Amniotic epithelial cell (primary cell): ENCODE measurements at places on chromosomes 5 and 9.

DNA sequence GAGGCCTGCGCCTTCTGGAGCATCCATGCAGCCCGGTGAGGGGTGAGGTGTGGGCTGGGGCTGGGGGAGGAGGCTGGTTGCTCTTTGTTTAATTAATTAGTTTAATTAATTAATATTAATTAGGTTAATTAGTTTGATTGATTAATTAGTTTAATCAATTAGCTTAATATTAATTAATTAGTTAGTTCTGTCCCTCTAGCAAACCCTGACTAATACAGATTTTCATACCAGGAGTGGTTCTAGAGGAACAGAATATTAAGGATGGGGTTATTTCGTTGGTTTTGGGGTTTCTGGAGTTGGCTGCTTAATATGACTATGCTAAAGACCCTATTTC lies 14.1 kb upstream of the BARX1 start:
- DNase-seq = no peak

GRCh38 chr9:28155671-28156070 lies 582.4 kb upstream of the C9orf72 start:
- no peak for DNase-seq

- no peak for DNase-seq
Measured at GRCh38 chr5:179879690-179880010, 21.0 kb upstream of the MRNIP start.

- no peak for DNase-seq
Measured at GRCh38 chr9:38003230-38003629, 65.8 kb downstream of the SHB start.

DNA sequence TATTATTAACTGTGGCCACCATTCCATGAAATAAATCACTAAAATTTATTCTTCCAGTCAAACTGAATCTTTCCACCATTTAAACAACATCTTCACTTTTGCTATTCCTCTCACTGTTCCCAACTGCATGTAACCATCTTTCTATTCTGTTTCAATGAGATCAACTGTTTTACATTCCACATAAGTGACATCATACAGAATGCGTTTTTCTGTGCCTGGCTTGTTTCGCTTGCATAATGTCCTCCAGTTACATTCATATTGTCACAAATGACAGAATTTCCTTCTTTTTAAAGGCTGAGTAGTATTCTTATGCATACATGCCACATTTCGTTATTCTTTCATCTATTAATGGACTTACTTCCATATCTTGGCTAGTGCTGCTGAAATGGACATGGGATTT lies 738.2 kb downstream of the SEMA5A start:
- peak; percentile 49 for DNase-seq

- DNase-seq = no peak
Measured at GRCh38 chr9:128396970-128397613, 23.6 kb upstream of the CERCAM start.

GRCh38 chr5:111229871-111230810 lies 6.0 kb downstream of the CAMK4 start:
- DNase-seq = no peak

DNA sequence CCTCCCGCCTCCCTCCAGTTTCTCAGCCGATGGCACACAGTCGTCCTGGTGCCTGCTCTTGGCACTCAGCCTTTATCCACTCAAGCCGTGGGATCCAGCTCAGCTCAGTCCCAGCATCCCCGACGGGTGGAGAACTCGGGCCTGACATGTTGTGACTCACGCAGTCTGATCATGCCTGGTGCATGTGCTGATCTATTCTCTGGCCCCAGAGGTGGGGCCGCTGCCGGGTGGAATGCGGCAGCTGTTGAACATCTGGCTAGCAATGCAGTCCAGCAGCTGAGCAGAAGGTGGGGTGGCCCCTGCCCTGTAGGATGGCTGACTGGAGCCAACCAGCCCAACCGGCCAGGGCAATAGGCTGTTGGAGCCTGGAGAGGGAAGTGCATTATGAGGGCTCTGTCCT lies 1.7 kb upstream of the AIF1L start:
- peak; percentile 17 for DNase-seq

GRCh38 chr5:154196955-154197652 lies 6.6 kb downstream of the GALNT10 start:
- peak; percentile 75 for DNase-seq

GRCh38 chr9:75664597-75664996 lies 225.9 kb upstream of the PCSK5 start:
- DNase-seq = no peak

GRCh38 chr9:13412331-13412730 lies 132.8 kb upstream of the MPDZ start:
- DNase-seq = no peak

DNA sequence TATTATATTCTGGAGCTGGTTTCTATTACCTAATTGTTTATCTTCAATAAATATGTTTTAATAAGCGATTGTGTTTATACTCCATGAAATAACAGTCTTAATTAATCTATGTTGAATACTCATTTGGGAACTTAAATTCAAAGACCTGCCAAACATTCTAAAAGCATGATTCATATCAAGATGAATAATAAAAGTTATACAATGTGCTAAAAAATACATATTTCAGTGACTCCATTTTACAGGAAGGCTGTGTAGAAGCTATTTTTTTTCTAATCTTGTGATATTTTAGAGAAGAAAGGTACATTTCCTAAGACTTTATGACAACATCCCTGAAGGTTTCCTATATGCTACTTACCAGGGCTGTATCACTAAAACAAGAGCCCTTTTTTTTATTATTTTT lies 417.9 kb downstream of the NFIB start:
- DNase-seq = no peak

GRCh38 chr5:131914472-131914871 lies 31.0 kb downstream of the MEIKIN start:
- DNase-seq = no peak

- no peak for DNase-seq
Measured at GRCh38 chr5:129118405-129118804, 23.9 kb downstream of the ISOC1 start.

GRCh38 chr5:128674837-128675446 lies 136.9 kb upstream of the FBN2 start:
- peak; percentile 47 for DNase-seq

DNA sequence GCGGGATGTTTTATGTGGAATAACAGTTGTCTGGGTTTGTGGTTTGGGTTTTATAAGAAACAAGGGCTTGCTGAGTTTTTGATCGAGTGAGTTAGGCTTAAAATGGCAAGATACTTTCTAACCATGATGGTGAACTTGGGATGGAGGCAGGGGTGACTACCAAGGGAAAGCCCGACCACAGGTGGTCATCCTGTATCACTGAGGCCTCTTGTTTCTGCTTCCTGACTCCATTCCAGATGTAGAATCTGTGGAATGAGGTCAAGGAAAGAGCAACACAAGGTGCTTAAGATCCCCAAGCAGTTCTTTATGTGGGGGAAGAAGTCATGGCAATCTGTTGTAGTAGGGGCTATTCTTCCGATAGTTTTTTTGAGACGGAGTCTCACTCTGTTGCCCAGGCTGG lies 122.3 kb downstream of the GOLPH3 start:
- no peak for DNase-seq

DNA sequence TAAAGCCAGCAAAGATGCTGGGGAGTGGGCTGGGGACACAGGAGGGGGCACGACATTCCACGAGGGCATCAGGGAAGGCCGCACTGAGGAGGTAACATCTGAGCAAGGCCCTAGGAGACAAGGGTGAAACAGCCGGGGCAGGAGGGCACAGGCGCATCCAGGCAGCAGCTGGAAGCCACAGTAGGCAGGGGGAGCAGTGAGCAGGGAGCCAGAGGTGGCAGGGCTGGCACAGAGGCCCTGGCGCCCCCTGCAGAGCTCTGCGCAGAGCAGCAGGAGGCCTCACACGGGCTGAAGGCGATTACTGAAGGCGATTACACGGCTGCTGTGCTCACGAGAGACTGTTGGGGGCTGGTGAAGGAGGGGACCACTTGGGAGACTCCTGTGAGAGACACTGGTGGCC lies 15.4 kb downstream of the LMAN2 start:
- DNase-seq = no peak

DNA sequence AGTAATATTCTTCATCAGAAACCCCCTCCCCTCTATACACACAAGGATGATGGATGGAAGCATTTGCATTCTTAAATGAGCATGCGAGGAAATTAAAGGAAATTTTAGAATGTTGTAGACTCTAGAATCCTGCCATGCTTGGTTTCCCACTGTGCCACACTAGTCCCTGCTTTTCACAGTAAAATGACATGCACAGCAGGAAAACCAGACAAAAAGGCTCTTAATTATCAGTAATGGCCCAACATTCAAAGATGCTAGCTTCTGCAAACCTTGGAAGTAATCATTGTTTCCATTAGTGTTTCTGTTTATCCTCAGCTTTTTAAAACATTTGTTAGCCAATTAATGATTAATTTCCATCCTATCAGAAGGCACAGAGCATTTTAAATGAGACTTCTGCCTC lies 255.8 kb downstream of the SLCO4C1 start:
- no peak for DNase-seq

DNA sequence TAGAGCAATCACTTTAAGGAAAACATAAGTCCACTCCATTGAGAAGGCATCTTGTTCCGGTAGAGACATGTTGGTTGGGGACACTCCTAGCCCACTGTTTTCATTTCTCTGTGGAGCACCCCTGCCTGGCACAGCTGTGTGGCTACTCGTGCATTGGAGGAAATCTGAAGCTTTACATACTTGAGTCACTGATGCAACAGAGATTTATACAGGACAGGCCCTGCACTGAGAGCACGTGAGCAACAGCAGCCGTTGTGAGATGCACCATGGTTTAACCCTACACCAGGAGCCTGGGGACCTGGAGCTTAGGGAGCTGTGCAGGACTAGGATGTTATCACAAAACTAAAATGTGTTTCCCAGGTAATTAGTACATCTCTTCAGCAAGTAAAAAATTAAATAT lies 230.7 kb upstream of the IRX1 start:
- no peak for DNase-seq

DNA sequence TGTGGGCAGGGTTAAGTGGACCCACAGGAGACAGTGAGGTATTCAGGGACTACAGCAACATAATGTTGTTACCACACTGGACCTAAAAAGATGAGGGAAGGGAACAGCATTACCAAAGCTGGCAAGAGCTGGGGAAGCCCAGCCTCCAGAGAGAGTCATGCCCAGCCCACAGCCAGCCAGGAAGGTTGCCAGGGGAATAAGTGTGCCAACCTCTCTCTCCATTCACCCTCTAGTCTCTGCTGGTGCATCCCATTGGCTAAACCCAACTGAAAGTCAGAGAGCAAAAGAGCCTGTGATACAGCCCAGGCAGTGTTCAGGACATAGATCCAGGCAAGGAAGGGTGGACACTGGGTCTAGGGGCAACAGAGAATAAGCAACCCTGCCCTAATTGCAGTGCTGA lies 35.8 kb upstream of the AFAP1L1 start:
- no peak for DNase-seq

GRCh38 chr5:81245871-81246235 lies 12.7 kb downstream of the CKMT2 start:
- DNase-seq = peak; percentile 29

- no peak for DNase-seq
Measured at GRCh38 chr9:127051881-127052595, 70.4 kb downstream of the ANGPTL2 start.

GRCh38 chr9:14471041-14471440 lies 157.1 kb upstream of the NFIB start:
- no peak for DNase-seq

DNA sequence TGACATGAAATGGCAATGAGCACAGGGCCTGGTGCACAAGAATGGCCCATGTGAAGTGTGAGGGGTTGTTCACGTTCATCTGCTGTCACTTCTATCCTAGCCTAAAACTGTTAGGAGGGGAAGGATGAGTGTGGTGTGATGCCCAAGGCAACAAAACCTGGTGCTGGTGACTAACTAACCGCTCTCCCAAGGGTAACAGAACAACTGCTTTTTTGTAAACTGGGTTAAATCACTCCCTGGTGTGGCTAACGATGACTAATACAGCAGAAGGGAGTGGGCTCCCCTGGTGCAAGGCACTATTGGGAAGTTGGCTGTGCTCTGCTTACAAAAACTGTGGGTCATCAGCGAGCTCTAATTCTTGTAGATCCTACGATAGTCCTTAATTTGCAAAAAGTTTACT lies 103.2 kb upstream of the VCAN start:
- DNase-seq = peak; percentile 64

DNA sequence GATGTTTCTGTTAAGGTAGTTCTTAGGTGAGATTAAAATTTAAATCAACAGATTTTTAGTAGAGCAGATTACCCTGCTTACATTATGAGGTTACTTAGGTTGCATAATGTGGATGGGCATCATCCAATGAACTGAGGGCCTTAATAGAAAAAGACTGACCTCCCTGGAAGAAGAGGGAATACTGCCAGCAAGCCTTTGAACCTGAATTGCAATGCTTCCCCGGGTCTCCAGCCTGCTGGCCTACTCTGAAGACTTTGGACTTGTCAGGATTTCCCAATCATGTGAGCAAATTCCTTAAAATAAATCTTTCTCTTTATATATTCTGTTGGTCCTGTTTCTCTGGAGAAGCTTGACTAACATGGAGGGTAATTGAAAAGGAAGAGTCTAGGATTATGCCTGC lies 542.1 kb upstream of the ARRDC3 start:
- DNase-seq = peak; percentile 9

GRCh38 chr9:132441404-132441803 lies 31.4 kb downstream of the CFAP77 start:
- no peak for DNase-seq

DNA sequence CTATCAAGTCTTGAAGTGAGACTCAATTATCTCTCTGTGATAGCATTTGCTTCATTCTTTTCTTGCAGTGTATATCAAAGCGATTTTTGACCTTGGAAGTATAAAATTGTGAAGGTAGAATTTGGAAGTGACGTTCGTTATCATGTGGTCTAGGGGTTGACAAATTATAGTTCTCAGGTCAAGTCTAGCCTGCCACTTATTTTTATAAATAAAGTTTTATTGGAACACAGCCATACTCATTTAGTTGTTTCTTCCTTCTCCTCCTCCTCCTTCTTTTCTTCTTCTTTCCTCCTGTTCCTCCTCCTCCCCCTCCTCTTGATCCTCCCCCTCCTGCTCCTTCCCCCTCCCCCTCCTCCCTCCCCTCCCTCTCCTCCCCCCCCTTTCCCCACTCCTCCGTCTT lies 38.0 kb downstream of the LRRTM2 start:
- no peak for DNase-seq

GRCh38 chr9:114888607-114889006 lies 41.8 kb downstream of the TNFSF8 start:
- peak; percentile 29 for DNase-seq

- DNase-seq = no peak
Measured at GRCh38 chr5:178237431-178238312, 5.1 kb upstream of the PHYKPL start.

GRCh38 chr9:89468281-89468960 lies 29.5 kb downstream of the SEMA4D start:
- no peak for DNase-seq

DNA sequence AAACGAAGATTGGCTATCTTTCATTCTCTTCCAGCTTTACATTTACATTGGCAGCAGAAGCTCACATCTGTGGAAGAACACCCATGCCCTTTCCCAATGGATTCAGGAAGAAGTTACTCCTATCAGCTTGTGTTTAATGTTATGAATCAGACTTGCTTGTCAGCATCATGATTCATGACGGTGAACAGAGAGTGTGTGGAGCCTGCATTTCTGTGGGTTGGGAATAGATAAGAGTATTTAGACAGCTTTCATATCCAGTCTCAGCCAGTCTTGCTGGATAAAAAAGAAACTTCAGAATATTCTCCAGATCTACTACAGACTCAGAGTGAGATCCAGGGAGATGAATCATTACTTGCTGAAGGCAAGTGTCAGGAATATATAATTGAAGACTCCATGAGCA lies 812.9 kb upstream of the ZNF608 start:
- DNase-seq = peak; percentile 99
